Umbilical cord (tissue), 2 donors: ENCODE measurements at places on chromosomes 12 and 14. TPM values are rescaled to one million over a fixed set of nuclear protein-coding genes. Genes with fewer than 3 reads are reported as not detected.

Gene ASCL1
- total RNA-seq, result not detected

Gene SERPINA3
- 13.2 TPM for total RNA-seq

Gene IRAK3
- 21.9 TPM for total RNA-seq

Gene KRT4
- total RNA-seq, result 77.5 TPM

Gene GPRC5D
- total RNA-seq, result not detected

Gene CLEC7A
- 26.0 TPM for total RNA-seq

Gene CLEC6A
- 3.9 TPM for total RNA-seq

GRCh38 chr12:4700621-4701026 lies 19.6 kb upstream of the GALNT8 start:
- no peak for DNase-seq

- peak; percentile 65 for DNase-seq
Observed at GRCh38 chr12:91173124-91173523, 9.5 kb downstream of the DCN start.

- no peak for DNase-seq
Observed at GRCh38 chr14:94269156-94269555, 23.9 kb downstream of the SERPINA10 start.

DNA sequence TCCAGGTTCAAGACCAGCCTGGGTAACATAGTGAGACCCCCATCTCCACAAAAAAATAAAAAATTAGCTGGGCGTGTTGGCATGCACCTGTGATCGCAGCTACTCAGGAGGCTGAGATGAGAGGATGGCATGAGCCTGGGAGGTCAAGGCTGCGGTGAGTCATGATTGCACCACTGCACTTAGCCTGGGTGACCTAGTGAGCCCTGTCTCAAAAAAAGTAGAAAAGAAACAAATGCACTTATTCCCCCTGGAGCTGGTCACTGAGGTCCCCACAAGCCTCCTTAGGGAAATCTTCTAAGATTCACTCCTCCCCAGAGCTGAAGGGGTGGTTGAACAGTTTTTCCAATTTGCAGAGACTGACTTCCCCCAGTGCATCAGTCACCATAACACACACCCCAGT lies 1.6 kb downstream of the CD9 start:
- DNase-seq, result no peak

DNA sequence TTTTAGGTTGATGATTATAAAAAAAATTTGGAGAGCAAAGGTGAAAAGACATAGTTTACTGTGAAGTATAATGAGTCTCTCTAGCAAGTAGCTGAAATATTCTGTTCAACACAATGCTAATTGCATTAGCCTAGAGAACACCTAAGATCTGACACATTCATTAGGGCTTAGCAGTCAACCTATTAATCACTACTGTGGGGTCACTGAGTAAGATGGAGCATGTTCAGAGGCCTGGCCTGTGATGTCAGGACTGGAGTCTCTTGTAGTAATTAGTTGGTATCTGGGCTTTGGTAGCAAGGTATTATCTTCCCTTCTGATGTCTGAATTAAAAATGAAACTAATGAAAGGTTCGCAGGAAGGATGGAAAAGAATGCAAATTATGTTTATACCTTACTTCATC lies 112.7 kb downstream of the SLC16A7 start:
- DNase-seq, result no peak

GRCh38 chr14:26820572-26820971 lies 222.7 kb upstream of the NOVA1 start:
- no peak for DNase-seq

DNA sequence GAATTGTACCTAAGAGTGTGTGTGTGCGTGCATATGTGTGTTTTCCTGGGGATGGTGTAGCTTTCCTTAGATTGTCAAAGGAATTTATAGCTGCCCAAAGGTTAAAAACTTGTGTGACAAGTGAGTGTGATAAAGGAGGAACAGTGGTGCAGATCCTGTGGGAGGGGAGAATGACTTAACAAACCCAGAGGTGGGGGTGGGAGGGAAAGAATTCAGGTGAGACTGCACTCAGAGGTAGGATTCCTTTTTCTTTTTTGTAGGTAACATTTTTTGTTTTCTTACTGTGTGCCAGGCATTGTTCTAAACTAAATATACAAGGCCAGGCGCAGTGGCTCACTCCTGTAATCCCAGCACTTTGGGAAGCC lies 45.3 kb upstream of the SINHCAF start:
- peak; percentile 12 for DNase-seq

- DNase-seq, result no peak
Observed at GRCh38 chr12:129036135-129036534, 182.9 kb downstream of the GLT1D1 start.

DNA sequence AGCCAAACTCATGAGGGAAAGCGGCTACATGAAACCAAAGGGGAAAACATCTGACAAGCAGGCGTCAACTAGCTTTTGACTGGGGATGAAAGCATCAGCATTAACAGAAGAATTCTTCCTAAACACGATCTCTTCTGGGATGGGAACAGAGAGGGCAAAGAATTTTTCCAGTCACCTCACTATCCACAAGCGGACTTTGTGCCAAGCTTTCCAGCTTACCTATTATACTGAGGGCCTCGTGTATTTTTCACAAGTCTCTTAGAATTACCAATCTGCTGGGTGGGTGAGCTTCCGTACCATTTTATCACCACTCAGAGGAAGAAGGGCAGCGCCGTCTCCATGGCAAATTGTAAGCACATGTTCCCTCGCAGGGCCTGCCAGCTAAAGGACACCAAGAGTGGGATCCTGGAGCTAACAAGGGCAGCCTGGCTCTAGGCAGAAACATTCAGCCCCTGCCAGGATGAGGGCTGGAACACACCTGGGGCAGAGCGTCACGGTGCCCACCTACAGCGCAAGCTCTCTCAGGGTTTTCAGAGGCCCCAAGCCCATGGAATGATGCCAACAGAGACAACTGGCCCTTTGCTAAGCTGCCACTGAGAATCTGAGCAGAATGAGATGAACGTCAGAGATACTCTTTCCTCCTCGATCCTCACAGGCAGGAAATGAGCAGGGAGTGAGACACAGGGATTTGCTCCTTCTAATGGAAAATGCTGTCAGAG lies 74.6 kb downstream of the CHGA start:
- DNase-seq, result no peak

DNA sequence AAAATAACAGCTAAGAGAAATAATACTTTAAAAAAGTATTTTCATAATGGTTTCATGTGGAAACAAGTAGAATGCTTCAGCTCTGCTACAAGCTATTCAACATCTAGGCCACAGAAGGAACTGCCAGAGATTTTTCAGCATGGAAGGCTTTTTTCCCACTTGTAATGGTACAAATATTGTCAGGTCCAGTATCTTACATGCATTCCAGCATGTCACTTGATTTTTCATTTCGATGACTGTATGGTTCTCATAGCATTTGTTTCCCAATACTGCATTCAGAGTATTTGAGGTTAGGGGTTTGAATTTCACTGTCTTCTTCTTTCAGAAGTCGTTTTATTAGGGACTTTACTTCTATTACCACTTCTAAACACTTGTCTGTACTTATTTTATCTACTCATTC lies 1701.5 kb upstream of the FLRT2 start:
- no peak for DNase-seq

- DNase-seq, result peak; percentile 39
Observed at GRCh38 chr12:99450036-99450630, 197.4 kb upstream of the GARIN6 start.

- peak; percentile 37 for DNase-seq
Observed at GRCh38 chr12:24960222-24960855, 11.4 kb upstream of the BCAT1 start.
